ENCODE measurements at places on chromosomes 2 and 18.

- DNase-seq: no peak
Measured at GRCh38 chr2:96866586-96866985, 3.3 kb downstream of the SEMA4C start.

DNA sequence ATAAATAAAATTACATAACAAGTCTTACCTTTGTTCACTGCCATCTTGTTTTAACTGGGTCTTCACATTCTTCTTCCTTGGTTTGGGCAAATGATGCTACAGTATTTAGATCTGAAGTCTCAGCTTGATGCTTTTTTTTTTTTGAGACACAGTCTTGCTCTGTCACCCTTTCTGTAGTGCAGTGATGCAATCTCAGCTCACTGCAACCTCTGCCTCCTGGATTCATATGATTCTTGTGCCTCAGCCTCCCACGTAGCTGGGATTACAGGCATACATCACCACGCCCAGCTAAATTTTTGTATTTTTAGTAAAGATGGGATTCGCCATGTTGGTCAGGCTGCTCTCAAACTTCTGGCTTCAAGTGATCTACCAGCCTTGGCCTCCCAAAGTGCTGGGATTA lies 53.2 kb upstream of the MAT2A start:
- no peak for DNase-seq

DNA sequence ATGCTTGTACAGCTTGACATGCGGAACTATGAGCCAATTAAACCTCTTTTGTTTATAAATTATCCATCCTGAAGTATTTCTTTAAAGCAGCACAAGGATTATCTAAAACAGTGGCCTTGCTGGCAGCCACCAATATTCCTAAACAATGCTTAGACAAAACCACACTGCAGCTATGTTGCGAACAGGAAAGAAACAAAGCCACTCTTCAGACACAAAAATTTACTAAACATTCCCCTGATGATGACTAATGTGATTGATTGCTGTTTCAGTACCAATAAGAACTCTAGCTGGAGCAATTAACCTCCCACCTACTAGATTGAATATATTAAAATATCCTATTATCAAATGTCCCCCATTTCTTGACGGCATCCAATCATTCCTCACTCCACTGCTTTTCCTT lies 325.8 kb upstream of the REG3G start:
- no peak for DNase-seq

GRCh38 chr2:195477996-195478382 lies 179.0 kb upstream of the SLC39A10 start:
- no peak for DNase-seq

DNA sequence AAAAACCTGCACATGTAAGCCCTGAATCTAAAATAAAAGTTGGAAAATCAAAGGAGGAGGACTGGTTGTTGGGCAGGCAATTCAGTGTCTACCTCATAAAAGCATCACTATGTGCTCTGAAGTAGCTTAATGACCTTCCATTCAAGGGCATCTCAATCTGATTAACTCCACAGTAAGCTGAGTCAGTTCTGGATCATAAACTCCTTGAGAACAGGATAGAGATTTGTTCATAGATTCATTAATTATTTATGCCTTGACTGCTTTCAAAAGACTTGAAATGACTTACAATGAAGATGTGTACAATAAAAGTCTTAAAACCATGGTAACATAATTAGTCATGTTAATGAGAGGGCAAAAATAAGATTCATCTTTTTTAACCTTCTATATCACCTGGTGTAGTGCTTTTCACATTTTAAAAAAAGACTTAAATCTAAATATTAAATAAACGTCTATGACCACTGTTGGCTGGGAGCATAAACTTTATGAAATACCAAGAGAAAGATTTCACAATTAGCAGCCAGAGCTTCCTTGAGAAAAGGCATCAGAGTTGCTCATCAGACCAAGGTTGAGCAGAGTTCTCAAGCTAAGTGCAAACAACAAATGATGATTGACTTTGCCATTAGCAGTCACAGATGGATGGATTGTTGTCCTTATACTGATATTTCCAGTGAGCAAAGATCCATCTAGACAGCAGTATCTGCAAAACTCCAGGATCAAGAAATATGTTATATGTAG lies 237.3 kb upstream of the THUMPD2 start:
- DNase-seq: no peak

DNA sequence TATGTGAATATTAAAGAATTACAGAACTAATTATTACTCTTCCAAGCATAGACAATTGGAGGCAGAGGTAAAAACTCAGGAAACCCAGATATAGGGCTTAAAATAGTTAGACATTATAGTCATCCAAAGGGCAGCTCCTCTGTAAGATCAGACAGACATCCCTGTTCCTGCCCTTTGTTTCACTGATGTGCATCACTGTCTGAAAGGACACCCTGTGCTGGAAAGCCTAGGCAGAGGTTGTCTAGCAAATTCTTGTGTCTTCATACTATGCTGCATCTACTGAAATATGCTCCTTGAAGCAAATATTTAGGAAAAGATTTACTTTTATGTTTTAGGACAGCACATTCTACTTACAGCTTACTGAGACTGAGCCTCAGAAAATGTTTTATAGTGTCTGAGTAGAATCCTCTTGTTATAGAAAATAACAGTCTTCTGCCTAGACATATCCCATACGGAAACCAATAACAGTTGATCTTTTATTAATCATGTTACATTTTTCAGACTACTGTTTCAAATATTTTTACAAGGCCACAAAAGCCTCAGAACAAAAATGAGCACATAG lies 977.3 kb upstream of the CDH2 start:
- DNase-seq: no peak

- DNase-seq: no peak
Measured at GRCh38 chr2:239608723-239609122, 207.9 kb upstream of the HDAC4 start.

DNA sequence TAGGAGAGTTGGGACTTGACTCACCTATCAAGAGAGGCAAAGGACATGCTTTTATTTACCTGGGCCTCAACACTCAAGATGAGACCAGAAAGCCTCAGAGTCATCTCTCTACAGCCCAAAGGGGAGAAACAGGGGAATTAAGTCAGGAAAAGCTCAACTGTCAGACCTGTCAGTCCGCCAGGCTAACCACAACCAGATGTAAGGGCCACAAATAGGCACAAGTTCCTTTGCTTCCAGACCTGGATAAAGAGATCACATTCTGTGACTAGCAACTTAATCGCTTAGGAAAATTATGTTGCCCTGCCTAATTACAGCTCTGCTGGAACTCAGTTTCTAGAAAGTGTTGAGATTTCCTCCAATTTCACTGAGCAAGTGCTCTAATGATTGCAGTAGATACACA lies 67.9 kb downstream of the ANKRD44 start:
- no peak for DNase-seq

DNA sequence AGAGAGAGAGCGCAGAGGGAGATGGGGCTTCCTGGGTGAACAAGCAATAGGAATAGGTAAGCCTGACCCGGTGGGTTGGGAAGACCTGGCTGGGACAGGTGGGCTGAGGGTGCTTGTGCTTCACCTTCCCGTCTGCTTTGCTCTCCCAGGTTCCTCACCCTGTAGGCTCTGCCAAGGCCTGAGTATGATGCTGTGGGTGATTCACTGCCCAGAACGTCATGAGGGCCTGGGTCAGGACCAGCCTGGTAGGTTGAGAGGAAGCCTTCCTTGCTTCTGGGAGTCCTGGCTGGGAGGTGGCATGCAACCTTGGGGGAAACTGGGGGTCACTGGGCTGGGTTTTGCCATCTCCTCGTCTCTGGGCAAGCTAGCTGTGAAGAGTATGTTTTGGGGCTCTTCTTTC lies 220.2 kb upstream of the APCDD1 start:
- DNase-seq: no peak

DNA sequence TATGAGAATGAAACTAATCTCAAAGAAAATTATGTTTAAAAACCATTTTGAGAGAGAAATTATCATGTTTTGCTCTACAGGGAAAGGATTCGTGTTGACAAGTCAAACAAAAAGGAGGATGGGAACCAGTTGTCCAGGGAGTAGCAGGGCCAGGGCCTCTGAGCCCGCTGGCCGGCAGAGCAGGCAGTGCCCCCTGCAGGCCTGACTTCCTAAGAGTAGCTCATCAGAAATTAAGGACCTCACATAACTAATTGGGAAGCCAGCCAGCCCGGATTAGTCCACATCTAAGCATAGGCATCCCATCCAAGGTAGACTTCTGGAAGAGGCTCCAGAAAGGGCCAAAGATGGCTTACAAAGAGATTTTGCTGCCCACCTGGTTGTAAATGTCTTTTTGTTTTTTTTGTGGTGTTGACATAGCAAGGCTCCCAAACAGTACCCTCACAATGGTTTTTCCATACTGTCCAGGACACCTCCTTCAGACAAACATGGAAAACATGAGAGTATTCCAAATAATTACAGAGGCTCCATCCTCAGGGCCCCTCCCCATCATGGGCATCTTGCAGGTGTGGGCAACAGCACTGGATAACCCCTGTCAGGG lies 241.2 kb upstream of the TANK start:
- DNase-seq: no peak

GRCh38 chr18:12376034-12376753 lies 833 bp downstream of the AFG3L2 start:
- no peak for DNase-seq

DNA sequence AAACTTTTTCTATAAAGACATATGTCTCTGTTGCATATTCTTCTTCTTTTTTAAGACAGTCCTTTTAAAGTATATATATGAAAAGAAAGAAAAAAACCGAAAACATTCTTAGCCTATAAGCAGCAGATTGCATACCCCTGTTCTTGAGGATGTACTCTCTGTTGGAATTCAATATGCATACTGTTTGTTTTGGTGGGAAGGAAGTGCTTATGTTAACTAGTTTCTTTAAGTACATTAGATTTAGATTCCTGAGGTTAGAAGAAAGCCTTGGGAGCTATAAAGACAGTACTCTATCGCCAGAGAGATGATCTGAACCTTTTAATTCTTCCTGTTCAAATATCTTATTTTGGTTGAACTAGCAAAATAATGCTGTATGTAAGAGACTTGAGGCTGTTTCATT lies 46.8 kb upstream of the TBR1 start:
- DNase-seq: no peak

DNA sequence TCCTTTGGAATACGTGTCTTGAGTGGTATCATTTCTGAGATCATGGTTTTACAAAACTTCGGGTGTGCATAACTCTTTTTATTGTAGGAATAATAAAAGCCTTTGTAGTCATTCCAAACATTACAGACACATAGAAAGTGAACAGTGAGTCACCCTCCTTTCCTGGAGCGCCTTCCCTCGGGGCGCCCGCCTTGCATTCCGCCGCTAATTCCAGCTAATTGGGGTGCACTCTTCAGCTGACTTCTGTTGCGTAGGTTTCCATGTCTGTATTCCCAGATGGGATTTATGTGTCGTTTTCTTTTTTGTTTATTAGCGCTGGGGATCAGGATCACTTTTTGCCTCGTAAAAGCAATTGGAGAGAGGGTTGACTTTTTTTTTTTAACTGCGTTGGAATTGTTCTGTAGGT lies 18.7 kb downstream of the SH3BP4 start:
- peak; percentile 40 for DNase-seq

DNA sequence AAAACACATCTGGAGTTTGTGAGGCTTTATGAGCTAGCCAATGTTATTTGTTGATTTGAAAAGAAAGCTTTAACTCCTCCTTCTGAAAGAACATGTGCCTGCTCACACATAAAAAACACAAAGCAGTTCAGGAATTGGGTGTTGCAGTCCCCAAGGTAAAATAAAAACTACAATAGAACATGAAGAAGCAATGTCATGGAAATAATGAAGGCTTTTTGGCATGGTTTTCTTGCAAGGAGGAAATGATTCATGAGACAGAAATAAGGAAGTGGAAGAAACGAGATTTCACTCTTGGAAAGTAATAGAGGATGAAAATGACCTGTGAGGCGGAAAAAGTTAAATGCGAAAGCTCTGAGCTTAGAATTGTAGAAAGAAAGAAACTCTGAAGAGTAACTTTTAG lies 81.1 kb downstream of the TRIB2 start:
- peak; percentile 65 for DNase-seq

DNA sequence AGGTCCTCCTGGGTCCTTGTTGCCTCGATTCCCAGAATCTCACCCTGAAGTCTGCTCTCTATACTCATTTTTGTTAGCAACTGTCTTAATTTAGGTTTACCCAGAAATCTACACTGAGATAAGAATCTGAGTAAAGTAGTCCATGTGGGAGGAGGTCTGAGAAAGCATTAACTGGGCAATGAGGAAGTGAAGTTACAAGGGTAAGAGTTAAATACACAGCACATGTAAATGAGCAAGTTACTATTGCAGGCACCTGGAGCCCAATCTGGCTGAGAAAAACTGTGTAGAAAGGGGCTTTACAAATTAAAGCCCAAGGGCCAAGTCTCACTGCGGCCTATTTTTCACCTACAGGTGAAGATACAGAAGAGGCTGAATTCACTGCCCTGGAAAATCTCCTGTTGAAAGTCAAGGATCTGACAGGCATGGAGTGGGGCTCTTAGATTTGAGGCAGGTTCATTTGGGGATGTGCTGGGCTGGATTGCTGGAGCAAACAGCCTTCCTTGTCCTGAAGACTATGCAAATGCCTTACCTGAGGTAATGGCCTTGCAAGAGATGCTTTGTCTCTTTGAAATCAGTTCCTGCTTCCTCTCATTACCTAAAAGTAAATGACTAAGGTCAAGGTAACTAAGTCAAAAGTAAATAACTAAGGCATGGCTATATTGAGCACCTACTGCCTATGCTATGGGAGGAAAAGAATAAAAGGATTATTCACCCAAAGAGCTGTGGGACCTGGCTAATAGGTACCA lies 84.4 kb upstream of the DYNAP start:
- DNase-seq: no peak

GRCh38 chr2:168246483-168247340 lies 683 bp downstream of the STK39 start:
- peak; percentile 26 for DNase-seq

- DNase-seq: no peak
Measured at GRCh38 chr2:15141211-15141610, 419.9 kb downstream of the NBAS start.

DNA sequence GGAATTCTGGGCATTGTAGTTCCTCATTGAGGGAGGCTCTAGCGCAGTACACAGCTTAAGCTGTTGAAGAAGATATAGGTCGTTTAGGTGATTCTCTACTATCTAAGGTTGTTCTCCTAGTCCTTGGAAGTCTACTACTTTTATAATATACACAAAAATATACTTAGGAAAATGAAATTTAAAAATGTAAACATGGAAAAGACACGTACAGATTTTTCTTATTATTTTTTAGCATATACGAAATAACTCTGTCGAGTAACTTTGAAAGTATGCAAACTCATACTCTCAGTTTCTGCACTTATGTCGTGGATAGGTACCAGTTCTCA lies 272 bp upstream of the FASTKD1 start:
- DNase-seq: no peak

- DNase-seq: no peak
Measured at GRCh38 chr2:105364436-105365139, 27.2 kb downstream of the C2orf49 start.

GRCh38 chr2:187644981-187645380 lies 90.7 kb upstream of the TFPI start:
- DNase-seq: no peak

GRCh38 chr18:67243799-67244587 lies 272.5 kb downstream of the DSEL start:
- no peak for DNase-seq

- no peak for DNase-seq
Measured at GRCh38 chr2:28752631-28753376, 1.2 kb downstream of the PPP1CB start.

- DNase-seq: no peak
Measured at GRCh38 chr18:33288082-33288716, 152.3 kb downstream of the CCDC178 start.

Data from fibroblast of the conjunctiva (primary cell).